ENCODE measurements at places on chromosomes 1 and 21.

DNA sequence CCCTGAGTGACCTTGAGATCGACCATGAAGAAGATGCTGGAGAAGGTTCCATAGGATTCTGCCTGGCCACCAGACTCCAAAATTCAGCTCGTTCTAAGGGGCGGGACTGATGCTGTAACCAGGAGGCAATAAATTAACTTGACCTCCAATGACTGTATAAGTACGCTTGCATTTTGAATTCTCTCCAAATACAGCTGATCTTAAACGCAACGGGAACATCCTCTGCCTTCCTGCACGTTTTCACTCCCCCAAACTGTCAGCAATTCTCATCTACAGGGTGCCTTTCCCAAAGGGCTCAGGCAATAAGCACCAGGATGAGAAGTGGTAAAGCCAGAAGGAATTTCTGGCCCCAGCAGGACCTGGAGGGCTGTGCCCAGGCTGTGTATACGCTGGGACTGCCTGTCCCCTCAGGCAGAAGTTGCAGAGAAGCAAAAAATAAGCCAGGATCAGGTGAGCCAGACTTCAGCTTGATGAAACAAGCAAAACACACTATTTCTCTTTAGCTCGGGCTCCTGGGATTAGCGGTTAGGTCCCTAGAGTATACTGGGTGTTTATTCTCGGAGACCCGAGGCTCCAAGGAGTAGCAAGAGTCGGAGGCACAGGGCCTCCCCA lies 124.8 kb downstream of the LRIG2 start:
- no peaks in the 10 kb centered on the region for H3K27me3 ChIP-seq
- H3K27ac ChIP-seq: peak overlapping the region; percentile 10
- no peak for DNase-seq
- H3K36me3 ChIP-seq: no peaks in the 10 kb centered on the region

DNA sequence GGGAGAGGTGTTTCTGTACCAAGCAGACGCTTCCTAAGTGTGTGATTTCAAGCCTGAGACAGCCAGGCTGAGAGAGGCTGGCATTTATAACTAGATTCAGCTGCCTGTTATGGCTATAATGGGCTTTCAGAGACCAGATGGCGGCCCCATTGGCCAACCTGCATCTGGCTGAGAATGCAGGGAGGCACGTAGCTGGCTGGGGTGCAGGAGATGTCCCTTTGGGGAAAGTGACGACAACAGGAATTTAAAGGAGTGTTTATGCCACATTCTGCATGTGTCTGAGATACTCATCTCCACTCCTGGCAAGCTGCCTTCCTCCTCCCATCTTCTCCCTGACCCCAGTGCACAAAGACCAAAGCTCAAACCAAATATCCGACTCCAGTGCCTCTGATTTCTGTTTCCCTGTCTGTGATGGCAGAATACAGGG lies 21.3 kb upstream of the CCDC190 start:
- H3K27ac ChIP-seq: no peak overlapping the region
- no peaks in the 10 kb centered on the region for H3K36me3 ChIP-seq
- DNase-seq: no peak
- H3K4me1 ChIP-seq: no peaks in the 10 kb centered on the region
- peaks cover 2% of the 10 kb centered on the region for H3K27me3 ChIP-seq
- H3K4me3 ChIP-seq: no peak overlapping the region

- peaks cover 63% of the 10 kb centered on the region for H3K36me3 ChIP-seq
- H3K4me3 ChIP-seq: no peak overlapping the region
- DNase-seq: no peak
- peaks cover 27% of the 10 kb centered on the region for H3K4me1 ChIP-seq
Measured at GRCh38 chr1:15916916-15917315, 59.0 kb downstream of the ZBTB17 start.

- no peak overlapping the region for H3K4me3 ChIP-seq
- no peak overlapping the region for H3K27ac ChIP-seq
- peaks cover 7% of the 10 kb centered on the region for H3K4me1 ChIP-seq
- peaks cover under 1% of the 10 kb centered on the region for H3K36me3 ChIP-seq
- DNase-seq: no peak
Measured at GRCh38 chr1:34844252-34844634, 15.3 kb downstream of the SMIM12 start.

DNA sequence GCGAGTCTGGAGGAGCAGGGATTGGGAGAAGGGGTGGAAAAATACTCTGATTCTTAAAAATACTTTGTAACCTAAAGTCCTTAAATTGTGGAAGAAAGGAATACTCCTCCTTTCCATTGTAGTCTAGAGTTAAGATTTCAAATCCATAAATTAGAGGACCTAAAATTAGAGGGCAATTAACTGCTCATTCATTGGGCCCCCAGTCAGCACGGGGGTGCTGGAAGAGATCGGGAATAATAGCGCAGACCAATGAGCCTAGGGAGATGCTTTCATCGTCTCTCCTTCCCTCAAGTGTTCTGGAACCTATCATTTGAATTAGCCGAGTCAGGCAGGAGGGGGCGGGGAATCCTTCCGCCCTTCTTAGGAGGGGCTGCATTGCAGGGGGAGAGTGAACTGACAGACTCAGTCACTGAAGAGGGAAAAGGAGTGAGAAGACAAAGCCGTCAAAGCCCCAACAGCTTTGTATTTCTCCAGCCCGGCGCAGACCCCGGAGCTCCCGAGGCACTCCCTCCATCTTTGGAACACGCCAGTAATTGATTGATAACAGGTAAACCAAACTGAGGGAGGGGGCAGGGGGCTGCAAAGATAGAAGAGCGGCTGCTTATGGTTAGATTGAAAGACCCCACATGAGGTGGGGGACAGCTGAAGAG lies at the start of gene MLLT11:
Gene MLLT11, plus strand, starts transcription at position 391 of the 650 bp plus-strand sequence. CDS start 6,828 bp downstream, outside the sequence.
- peak within 1 kb of the TSS; percentile 95 for H3K27ac ChIP-seq
- peaks cover 10% of the 10 kb centered on the region for H3K36me3 ChIP-seq
- H3K27me3 ChIP-seq: no peaks in the 10 kb centered on the region
- H3K4me1 ChIP-seq: peaks cover 45% of the 10 kb centered on the region
- peak within 1 kb of the TSS; percentile 85 for H3K4me3 ChIP-seq
- DNase-seq: no peak

GRCh38 chr21:42669041-42669440 lies 15.6 kb downstream of the PDE9A start:
- peak overlapping the region; percentile 8 for H3K4me3 ChIP-seq
- H3K4me1 ChIP-seq: peaks cover 5% of the 10 kb centered on the region
- no peak overlapping the region for H3K27ac ChIP-seq
- no peak for DNase-seq

GRCh38 chr1:197787056-197787455 lies 11.8 kb upstream of the DENND1B start:
- peaks cover 17% of the 10 kb centered on the region for H3K4me1 ChIP-seq
- H3K4me3 ChIP-seq: no peak overlapping the region
- DNase-seq: no peak

DNA sequence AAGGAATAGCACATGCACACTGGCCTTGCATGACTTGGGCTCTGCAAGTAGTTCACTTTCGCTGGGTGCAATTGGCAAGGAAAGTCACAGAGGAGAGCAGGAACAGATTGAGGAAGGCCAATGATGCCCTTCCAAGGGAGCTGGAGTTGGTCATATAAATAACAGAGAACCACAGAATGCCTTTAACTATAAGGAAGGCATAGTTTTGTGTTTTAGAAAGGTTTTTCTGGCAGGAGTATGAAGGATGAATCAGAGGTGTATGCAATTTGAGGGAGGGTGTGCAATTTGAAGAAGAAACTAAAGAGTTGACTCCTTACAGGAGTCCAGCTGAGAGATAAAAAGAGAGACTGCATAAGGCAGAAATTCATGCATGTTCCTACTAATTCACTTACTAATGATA lies 112.1 kb downstream of the PHTF1 start:
- peaks cover 12% of the 10 kb centered on the region for H3K36me3 ChIP-seq
- H3K4me3 ChIP-seq: no peak overlapping the region
- DNase-seq: no peak
- no peaks in the 10 kb centered on the region for H3K4me1 ChIP-seq
- H3K27me3 ChIP-seq: no peaks in the 10 kb centered on the region

- no peaks in the 10 kb centered on the region for H3K27me3 ChIP-seq
- DNase-seq: no peak
- H3K4me3 ChIP-seq: no peak overlapping the region
- no peak overlapping the region for H3K27ac ChIP-seq
- peaks cover 7% of the 10 kb centered on the region for H3K4me1 ChIP-seq
- H3K36me3 ChIP-seq: no peaks in the 10 kb centered on the region
Measured at GRCh38 chr1:224526771-224527170, 89.3 kb upstream of the CNIH3 start.

GRCh38 chr1:70978623-70979022 lies 69.0 kb downstream of the PTGER3 start:
- H3K27ac ChIP-seq: no peak overlapping the region
- H3K27me3 ChIP-seq: no peaks in the 10 kb centered on the region
- H3K36me3 ChIP-seq: no peaks in the 10 kb centered on the region
- no peak for DNase-seq
- H3K4me1 ChIP-seq: no peaks in the 10 kb centered on the region
- H3K4me3 ChIP-seq: no peak overlapping the region

DNA sequence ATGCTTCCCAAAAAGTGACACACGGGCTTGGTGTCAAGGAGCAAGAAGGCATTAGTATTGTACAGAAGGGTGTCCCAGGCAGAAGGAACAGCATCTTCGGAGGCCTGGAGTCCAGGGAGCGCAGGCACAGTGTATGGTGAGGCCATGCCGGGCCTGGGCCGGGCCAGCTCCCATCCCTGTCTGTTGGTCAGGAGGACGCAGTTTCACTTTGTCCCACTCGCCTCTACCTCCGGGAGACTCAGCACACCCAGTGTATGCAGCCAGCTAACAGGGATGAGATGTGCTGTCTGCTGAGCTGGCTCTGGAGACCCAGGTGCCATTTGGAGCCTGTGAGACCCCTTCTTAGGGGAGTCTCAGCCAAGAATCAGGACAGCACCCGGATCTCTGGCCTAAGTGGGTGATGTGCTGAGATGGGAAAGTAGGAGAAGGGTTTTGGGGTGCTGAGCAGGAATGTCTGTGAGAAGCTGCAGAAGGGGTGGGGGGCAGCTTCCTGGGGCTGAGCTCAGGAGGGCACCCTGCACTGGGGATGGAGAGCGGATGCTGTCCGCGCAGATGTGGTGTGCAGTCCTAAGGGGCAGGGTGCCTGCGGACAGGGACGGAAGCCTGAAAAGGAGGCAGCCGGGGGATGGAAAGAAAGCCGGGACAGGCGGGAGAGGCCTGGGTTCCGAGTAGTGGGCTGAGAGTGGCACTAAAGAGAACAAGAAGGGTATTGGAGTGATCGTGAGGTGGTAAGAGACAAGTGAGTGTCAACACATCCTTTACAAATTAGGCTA lies 25.7 kb downstream of the DMRTB1 start:
- H3K4me1 ChIP-seq: no peaks in the 10 kb centered on the region
- H3K27ac ChIP-seq: no peak overlapping the region
- DNase-seq: no peak
- no peaks in the 10 kb centered on the region for H3K36me3 ChIP-seq

DNA sequence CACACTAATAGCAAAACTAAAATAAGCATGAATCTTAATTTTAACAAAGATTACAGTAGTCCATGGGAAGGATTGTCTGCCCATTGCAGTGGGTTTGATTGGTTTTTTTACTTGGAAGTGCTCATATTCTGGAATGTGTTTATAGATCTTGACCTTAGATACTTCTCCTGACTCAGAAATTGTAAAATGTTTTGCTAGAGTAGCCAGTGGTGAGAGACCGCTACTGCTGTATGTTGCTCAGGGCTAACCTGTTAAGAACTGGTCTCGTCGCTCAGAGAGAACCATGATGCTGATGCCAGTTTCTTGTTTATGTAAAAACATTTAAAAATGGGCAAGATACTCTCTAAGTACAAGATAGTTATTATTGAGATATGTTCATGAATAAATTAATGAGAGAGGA lies 99.9 kb downstream of the ROR1 start:
- H3K4me3 ChIP-seq: no peak overlapping the region
- no peak overlapping the region for H3K27ac ChIP-seq
- no peaks in the 10 kb centered on the region for H3K36me3 ChIP-seq
- no peak for DNase-seq
- H3K27me3 ChIP-seq: no peaks in the 10 kb centered on the region

DNA sequence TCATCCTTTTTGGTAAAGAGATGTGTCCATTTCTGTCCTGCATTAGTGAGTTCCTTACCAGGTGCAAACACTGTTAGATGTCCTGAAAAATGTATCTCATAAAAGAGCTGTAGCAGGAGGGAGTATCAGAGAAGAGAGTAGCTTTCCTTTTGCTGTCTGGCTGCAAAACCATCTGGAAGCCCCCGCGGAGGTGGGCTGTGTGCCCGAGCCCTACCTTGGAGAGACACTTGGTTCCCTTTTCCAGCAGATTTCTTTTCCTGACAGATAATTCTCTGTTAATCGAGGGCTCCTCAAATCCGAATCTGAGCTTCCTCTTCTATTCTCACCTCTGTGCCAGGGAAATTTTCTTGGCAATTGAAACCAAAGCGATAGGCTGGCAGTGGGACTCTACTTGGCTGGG lies 53.0 kb downstream of the KIF26B start:
- no peak for DNase-seq
- no peaks in the 10 kb centered on the region for H3K4me1 ChIP-seq
- H3K36me3 ChIP-seq: no peaks in the 10 kb centered on the region
- no peak overlapping the region for H3K4me3 ChIP-seq

DNA sequence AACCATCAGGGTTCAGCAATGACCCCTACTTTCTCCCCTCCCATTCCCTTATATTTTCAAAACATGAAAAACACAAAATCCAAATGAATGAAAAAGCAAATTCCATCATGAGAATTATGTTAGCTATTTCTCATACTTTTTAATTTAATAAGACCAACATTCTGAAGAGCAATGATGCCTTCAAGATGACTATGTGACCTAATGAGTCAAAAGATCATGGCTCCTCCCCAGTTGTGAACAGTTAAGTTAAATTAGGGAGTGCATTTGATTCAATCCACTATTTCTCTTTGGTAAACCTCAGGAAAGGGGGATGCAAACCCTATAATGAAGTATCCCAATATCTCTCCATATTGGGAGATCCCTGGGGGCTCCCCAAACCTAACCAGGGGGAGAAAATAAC lies 36.5 kb downstream of the PUM1 start:
- DNase-seq: no peak
- no peak overlapping the region for H3K4me3 ChIP-seq
- peaks cover 8% of the 10 kb centered on the region for H3K36me3 ChIP-seq
- peaks cover 55% of the 10 kb centered on the region for H3K4me1 ChIP-seq
- H3K27me3 ChIP-seq: no peaks in the 10 kb centered on the region

- H3K4me1 ChIP-seq: peaks cover 3% of the 10 kb centered on the region
- no peaks in the 10 kb centered on the region for H3K27me3 ChIP-seq
- no peak overlapping the region for H3K27ac ChIP-seq
- H3K4me3 ChIP-seq: no peak overlapping the region
- no peaks in the 10 kb centered on the region for H3K36me3 ChIP-seq
Measured at GRCh38 chr1:108012553-108012952, 47.6 kb upstream of the VAV3 start.

DNA sequence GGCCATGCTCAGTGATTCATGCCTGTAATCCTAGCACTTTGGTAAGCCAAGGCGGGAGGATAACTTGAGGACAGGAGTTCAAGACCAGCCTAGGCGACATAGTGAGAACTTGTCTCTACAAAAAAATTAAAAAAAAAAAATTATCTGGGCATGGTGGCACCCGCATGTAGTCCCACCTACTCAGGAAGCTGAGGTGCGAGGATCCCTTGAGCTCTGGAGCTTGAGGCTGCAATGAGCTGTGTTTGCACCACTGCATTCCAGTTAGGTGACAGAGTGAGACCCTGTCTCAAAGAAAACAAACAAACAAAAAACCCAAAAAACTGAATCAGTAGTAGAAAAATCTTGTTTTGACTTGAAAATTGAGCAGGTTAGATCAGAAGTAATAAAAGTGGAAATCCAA lies 67.1 kb upstream of the IPO9 start:
- H3K27me3 ChIP-seq: no peaks in the 10 kb centered on the region
- H3K36me3 ChIP-seq: no peaks in the 10 kb centered on the region
- no peak for DNase-seq
- no peak overlapping the region for H3K4me3 ChIP-seq
- H3K4me1 ChIP-seq: peaks cover 42% of the 10 kb centered on the region

GRCh38 chr1:244789731-244790130 lies 45.7 kb upstream of the COX20 start:
- H3K27me3 ChIP-seq: peaks cover 4% of the 10 kb centered on the region
- H3K4me3 ChIP-seq: no peak overlapping the region
- no peaks in the 10 kb centered on the region for H3K36me3 ChIP-seq
- no peaks in the 10 kb centered on the region for H3K4me1 ChIP-seq

Measured in suprapubic skin (tissue), 4 donors.